ENCODE measurements at places on chromosomes 11 and 22.

- no peak for DNase-seq
Observed at GRCh38 chr22:28711820-28712777, 29.5 kb downstream of the CHEK2 start.

DNA sequence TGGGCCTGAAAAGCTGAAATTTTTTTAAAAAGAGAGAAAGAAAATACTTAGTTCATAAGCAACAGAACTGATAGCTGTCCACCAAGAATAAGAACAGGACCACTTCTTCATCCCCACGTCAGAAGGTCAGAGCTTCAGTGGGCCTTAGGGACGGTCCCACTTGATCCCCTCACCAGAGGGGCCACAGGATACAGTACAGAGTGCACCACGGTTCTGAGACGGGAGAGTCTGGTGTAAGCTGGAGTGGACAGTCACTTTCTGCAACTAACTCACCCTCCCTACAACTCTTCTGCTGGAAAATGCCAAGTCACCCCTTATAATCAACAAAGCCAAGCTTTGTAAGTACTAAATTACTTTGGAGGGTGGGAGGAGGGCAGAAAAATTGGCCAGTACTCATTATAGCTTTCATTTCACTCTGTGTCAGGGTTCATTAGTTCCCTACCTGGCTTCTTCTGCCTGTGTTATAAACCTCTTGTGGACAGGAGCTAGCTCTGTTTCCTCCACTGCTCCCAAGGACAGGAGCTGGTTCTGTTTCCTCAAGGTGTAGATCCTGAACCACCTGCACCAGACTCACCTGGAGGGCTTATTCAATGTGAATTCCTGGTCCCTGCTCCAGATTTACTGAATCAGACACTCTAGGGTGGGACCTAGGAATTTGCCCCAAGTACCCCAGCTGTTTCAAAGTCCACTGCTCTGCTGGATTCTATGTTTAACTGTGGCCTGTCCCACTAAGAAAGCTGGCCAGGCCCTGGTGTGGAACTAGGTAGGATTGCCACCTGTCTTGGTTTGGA lies 39.6 kb downstream of the SCGB1A1 start:
- DNase-seq: no peak

GRCh38 chr22:31583861-31584485 lies 78.0 kb downstream of the PISD start:
- no peak for DNase-seq

GRCh38 chr11:130718120-130718519 lies 198.2 kb downstream of the SNX19 start:
- no peak for DNase-seq

- DNase-seq: no peak
Observed at GRCh38 chr11:11416917-11417316, 63.9 kb upstream of the CSNK2A3 start.

DNA sequence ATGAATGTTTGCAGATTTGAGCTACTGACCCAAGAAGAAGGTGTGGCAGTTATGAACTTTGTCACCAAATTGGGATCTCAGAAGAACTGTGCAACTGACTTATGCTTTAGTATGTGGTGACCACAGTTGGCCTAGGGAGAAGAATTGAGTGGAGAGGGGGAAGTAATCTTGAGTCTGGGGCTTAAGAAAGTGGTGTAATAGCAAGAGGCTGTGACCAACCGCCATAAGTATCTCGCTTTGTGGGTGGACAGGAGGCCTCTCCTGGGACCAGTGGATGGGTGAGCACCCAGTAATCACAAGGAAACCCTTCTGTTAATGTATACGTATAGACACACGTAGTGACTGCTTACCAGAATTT lies 12.7 kb upstream of the IL10RA start:
- DNase-seq: no peak

- no peak for DNase-seq
Observed at GRCh38 chr11:88297863-88298262, 39.7 kb downstream of the CTSC start.

GRCh38 chr11:79090191-79090705 lies 350.6 kb downstream of the TENM4 start:
- DNase-seq: no peak

GRCh38 chr11:113176599-113177360 lies 137.6 kb upstream of the TTC12 start:
- no peak for DNase-seq

DNA sequence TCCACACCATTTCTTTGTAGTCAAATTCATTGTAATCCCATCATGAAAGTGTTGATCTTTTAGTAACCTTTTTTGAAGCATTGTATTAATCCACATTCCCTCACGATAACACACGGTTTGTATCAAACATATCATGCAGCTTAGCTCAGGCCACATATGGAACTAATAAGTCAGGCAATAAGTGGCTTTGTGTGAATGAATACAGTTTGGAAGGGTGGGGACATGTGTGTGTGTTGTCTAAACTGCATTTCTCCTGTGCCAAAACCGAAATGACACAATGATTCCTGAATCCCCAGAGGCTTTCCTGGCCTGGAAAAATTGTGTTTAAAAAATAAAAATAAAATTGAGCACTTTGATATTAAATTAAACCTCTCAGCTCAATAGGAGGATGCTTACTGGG lies 98.3 kb downstream of the WNT11 start:
- no peak for DNase-seq

- no peak for DNase-seq
Observed at GRCh38 chr11:16402654-16403447, 46.5 kb upstream of the SOX6 start.

DNA sequence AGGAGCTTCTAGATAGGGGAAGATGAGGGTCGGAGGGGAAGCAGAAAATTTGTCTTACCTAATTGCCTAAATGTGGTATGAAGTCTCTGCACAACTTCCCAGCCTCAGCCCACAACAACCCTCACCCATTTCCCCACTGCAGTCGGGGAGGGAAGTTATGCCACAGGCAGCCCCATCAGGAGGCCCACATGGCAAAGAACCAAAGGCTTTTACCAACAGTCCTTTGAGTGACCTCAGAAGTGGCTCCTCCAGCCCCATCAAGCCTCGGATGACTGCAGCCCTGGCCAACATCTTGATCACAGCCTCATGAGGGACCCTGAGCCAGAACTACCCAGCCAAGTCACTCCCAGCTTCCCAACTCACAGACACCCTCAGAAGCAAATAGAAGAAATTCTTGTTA lies 54.8 kb downstream of the CHST1 start:
- DNase-seq: no peak

DNA sequence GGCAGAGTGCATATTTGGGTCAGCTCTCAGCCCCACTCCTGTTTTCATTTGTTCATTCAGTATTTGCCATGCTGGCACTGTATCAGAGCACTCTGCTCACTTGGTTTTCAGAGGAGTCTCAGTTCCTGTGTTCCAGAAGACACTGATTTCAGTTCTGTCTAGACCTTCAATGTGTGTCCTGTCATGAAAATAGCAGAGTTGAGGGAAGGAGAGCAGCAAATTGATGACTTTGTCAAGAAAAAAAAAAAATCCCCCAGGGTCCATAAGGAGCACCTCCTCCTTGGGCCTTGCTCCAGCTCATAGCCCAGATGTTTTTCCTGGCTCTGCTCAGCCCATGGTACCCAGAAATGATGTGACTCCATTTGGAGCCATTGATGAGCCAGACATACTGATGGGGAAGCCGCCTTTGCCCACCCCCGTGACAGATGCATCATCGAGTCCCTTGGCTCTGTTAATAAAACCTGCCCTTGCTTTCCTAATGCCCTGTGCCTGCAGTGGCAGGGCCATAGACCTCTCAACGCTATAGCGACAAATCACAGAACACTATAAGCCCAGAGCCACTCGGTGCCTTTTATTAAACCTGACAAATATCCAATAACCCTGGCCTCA lies 107.0 kb downstream of the PKNOX2 start:
- no peak for DNase-seq

DNA sequence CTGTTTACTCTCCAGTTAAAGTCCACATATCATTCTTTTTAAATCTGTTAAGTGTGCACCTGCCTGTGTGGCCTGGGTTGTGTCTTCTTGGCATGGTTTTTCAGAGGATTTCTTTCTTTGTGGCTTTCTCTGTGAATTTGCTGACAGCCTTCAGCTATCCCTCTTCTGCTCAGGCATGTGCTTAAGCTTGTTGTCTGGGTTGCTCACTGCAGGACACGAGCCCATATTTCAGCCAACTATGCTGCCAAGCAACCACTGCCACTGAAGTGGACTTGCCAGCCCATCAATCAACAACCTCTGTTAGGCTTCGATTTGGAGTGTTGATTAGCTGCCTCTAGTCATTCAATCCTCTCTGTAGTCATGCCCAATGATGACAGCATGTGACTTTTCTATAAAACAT lies 18.4 kb downstream of the OR51I2 start:
- no peak for DNase-seq

DNA sequence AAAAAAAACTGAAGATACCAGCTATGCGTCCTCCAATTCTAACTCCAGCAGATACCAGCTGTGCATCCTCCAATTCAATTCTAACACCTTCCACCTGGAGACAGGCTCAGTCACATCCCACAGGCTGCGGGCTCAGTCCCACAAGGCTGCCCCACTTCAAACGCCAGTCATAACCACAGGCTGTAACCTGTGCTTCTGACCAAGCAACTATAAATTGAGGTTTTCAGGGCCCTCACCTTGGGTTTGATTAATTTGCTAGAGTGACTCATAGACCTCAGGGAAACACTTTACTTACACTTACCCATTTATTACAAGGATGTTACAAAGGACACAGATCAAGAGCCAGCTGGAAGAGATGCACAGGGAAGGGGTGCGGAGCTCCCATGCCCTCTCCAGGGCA lies 32.4 kb upstream of the MSANTD2 start:
- DNase-seq: no peak

- DNase-seq: no peak
Observed at GRCh38 chr22:41320416-41321240, 19.3 kb downstream of the ZC3H7B start.

DNA sequence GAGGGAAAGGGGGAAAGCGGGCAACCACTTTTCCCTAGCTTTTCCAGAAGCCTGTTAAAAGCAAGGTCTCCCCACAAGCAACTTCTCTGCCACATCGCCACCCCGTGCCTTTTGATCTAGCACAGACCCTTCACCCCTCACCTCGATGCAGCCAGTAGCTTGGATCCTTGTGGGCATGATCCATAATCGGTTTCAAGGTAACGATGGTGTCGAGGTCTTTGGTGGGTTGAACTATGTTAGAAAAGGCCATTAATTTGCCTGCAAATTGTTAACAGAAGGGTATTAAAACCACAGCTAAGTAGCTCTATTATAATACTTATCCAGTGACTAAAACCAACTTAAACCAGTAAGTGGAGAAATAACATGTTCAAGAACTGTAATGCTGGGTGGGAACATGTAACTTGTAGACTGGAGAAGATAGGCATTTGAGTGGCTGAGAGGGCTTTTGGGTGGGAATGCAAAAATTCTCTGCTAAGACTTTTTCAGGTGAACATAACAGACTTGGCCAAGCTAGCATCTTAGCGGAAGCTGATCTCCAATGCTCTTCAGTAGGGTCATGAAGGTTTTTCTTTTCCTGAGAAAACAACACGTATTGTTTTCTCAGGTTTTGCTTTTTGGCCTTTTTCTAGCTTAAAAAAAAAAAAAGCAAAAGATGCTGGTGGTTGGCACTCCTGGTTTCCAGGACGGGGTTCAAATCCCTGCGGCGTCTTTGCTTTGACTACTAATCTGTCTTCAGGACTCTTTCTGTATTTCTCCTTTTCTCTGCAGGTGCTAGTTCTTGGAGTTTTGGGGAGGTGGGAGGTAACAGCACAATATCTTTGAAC lies 6.8 kb downstream of the MALAT1 start:
- DNase-seq: peak; percentile 18

- no peak for DNase-seq
Observed at GRCh38 chr11:77542296-77542695, 47.5 kb upstream of the AQP11 start.

DNA sequence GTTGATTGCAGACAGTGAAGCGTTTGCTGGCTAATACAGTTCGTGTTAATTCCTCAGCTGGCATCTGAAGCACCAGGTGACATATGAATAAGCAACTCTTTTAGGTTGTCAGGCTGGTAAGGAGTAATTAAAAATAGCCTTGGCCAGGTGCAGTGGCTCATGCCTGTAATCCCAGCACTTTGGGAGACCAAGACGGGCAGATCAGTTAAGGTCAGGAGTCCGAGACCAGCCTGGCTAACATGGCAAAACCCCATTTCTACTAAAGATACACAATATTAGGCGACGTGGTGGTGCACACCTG lies 74.9 kb downstream of the CECR2 start:
- no peak for DNase-seq

DNA sequence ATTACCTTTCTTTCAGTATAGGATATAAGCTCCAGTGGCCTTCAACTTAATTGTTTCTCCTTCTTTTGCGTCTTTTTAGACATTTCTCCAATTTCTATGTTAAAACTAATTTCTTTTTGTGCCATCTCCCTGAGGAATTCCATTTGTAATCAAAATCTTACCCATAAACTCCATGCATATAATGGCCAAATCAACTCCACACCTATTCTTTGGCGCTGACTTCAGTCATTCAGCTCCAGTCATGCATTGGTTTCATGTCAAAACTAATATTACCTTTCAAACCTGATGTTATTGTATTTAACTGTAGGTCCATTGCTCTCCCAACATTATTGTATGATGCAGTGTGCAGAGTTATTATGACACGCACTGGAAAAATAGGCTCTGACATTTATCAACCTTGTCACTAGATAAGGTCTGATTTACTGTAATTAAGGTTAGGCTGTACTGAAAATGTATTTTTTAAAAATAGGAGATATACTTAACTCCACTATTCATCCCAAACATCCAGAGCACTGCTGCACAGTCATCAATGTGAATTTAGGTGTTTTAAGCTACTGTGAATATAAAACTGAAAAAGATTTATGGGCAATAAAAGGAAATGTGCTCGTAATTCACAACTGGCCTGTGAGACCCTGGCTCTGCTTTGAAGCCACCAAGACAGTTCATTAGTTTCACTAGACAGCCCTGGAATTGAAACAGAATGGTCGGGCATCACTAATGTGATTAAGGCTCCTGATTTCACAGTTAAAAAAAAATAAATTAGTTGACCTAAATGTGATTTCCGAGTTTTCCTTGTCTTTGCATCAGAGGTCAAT lies 180.6 kb upstream of the GRIA4 start:
- no peak for DNase-seq

GRCh38 chr11:61106296-61106695 lies 4.0 kb downstream of the CD5 start:
- no peak for DNase-seq

DNA sequence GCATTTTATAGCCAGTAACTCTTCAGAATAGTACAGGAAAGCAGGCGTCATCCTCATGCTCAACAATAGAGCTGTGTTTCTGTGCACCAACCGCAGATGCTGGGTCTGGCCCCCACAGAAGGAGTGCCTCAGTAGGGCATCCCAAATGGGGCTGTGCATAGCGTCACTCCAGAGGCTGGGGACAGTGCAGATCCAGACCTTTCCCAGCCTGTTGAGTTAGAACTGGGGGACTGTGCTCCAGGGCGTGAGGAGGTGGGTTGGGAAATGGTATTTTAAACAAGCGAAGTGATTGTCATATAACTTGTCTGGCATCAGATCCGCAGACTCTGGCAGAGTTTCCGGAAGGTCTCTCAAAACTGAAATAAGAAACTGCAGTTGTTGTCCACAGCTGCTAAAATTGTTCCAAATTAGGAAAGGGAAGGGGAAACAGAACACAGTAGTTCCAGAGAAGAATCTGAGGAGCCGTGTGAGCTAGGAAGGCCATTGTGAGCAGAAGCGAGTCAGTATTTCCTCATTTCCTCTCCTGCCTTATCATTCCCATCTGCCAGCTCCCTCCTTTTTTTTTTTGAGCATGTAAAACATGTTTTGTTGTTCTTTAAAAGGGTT lies 52.2 kb downstream of the JAM3 start:
- DNase-seq: peak; percentile 29

- DNase-seq: no peak
Observed at GRCh38 chr11:43558146-43558545, 122.4 kb upstream of the HSD17B12 start.

Measured in left cardiac atrium (tissue), 4 donors.